ENCODE measurements at places on chromosomes 3 and 15. TPM values are rescaled to one million over a fixed set of nuclear protein-coding genes. Genes with fewer than 3 reads are reported as not detected.

Gene TBC1D5
- total RNA-seq = 48.1 TPM

DNA sequence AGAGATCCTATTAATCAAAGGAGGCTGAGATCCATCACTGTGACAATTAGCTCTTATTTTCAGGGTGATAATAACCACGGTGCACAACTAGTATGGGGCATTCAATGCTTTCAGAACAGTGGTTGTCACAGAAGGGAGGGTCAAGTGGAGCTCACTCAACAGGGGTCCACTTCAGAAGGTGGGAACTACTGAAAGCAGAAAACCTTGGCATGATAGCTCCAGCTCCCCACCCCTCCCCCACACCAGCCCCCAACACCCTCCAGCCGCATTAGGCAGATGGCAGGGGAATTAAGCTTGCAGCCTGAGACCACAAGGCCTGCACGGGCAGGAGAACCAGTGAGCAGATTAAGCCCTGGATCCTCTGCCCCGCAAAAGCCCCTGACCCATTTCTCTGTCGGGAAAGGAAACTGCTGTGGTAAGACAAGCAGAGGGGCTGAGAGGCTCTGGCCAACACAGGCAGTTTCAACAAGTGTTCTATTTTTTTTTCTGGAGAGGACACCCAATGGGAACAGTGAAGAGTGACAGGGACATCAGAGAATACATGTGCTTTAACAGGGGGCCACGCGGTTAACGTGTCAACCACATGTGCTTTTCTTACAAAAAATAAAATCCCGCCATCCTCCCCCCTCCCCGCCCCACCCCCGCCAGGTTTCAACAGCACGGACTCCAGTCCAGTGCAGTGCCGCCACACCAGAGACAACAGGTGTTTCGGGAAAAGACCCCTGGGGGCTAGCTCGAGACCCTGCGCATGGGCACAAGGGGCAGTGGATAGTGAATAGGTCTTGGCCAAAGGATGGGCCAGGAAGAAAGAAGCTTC, 997 bp downstream of the FYCO1 start:
- DNase-seq = peak; percentile 30

DNA sequence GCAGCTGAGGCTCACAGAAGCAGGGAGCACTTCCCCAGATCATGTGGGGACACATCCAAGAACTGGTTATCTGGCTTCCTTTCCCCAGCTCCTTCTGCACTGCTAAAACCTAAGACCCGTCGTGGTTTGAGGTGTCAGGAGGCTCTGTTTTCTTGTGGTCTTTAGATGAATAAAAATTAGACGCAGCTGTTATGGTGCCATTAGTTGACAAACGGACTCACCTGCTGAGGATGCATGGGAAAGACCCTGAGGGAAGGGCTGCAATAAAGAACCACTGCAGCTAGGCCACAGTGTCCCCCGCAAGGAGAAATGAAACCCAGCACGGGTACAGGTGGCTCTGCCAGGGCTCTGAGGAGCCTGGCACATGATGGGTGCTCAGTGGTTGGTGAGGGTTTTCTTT, 99.4 kb downstream of the IQSEC1 start:
- DNase-seq = no peak

Gene PRR20G
- not detected for total RNA-seq

GRCh38 chr15:28783873-28784272, 64.6 kb downstream of the GOLGA6L7 start:
- DNase-seq = no peak

DNA sequence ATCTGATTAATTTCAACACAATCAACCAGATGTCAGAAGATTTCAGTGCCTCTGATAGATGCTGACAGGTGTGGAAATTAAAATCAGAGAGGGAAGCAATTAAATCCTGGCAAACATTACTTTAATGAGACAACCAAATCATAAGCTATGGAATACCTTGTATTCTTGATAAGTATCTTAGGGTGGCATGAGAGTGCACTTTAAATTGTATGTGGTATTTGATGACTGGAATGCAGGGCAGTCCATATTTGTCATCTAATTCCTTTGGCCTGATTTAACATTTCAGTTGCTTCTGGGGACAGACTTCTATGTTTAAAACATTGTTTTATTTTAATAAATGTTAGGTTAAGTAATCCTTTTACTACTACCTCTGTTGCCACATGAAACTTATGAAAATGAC, 184.1 kb downstream of the LPP start:
- DNase-seq = no peak

- DNase-seq = no peak
These were observed 33.1 kb downstream of the RNU5B-1 start for GRCh38 chr15:65337436-65338070.

- no peak for DNase-seq
These were observed 75.6 kb downstream of the IQCH start for GRCh38 chr15:67329984-67330733.

- DNase-seq = no peak
These were observed 73.4 kb downstream of the CPN2 start for GRCh38 chr3:194277786-194278130.

Gene LMAN1L
- not detected for total RNA-seq

Gene DUOXA2
- total RNA-seq = not detected

GRCh38 chr3:120764206-120764605, 21.7 kb downstream of the GTF2E1 start:
- DNase-seq = no peak

- no peak for DNase-seq
These were observed 261.8 kb upstream of the DCBLD2 start for GRCh38 chr3:99163314-99163713.

Gene TGM4
- not detected for total RNA-seq

GRCh38 chr3:127387556-127388153, 99.8 kb upstream of the PRR20G start:
- no peak for DNase-seq

- no peak for DNase-seq
These were observed 92.8 kb downstream of the OCA2 start for GRCh38 chr15:28006116-28006905.

GRCh38 chr3:107221856-107222255, 155.4 kb upstream of the CCDC54 start:
- no peak for DNase-seq

- DNase-seq = peak; percentile 75
These were observed 2.6 kb downstream of the FAM43A start for GRCh38 chr3:194688200-194688740.

DNA sequence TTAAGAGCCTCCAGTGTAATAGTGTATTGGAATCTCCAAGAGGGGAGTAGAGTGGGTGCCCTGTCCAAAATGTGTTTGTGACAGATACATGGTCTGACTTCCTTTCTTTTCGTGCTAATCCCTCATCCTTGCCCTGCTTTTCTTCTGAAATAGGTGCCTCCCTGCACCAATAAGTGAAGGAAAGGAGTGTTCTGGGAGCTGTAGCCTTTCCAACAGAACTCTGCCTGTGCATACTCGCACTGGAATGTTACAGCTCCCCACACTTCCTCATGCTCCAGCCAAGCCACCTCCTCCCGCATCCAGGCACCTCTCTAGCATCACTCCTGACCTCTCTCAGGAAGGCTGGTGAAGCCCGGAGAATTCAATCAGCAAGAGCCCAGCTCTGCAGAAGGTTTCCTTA, 478.0 kb downstream of the GABRG3 start:
- DNase-seq = peak; percentile 9

- peak; percentile 27 for DNase-seq
These were observed 110.3 kb upstream of the SMAD3 start for GRCh38 chr15:66955001-66955516.

- DNase-seq = no peak
These were observed 88.9 kb downstream of the CLSTN2 start for GRCh38 chr3:140023616-140024530.

GRCh38 chr3:8278448-8278847, 223.2 kb upstream of the LMCD1 start:
- peak; percentile 39 for DNase-seq

DNA sequence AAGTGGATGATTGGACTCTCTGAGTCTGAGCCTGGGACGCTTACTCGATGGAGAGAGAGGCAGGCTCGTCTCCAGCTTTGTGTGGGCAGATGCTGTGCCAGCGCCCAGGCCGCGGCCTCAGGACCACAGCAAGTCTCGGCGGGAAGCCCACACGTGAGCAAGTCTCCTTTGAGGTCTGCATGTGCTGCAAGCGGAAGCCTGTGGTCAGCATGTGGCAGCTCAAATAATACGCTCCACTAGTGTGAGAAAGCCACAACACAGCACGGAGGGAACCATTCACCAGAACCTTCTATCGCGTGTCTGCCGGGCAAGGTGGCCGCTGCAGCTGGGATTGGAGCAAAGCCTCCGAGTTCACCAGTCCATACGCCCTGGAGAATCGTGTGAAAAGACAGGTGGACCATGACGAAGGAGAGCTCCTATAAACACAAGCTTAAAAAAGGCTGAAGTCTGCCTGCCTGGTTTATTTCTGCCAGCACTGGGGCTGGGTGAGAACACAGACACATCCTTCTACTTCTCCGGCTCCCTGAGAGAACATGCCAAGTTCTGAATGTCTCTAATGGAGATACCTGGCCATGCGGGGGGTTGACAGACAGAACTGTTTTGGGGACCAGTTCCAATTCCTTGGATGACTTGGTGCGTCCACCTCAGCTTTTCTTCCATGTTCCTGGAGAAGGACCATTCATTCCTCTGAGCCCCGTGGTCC, 82.0 kb upstream of the LRIG1 start:
- DNase-seq = no peak

- DNase-seq = no peak
These were observed 59.0 kb upstream of the PRR23E start for GRCh38 chr3:127133971-127134370.

DNA sequence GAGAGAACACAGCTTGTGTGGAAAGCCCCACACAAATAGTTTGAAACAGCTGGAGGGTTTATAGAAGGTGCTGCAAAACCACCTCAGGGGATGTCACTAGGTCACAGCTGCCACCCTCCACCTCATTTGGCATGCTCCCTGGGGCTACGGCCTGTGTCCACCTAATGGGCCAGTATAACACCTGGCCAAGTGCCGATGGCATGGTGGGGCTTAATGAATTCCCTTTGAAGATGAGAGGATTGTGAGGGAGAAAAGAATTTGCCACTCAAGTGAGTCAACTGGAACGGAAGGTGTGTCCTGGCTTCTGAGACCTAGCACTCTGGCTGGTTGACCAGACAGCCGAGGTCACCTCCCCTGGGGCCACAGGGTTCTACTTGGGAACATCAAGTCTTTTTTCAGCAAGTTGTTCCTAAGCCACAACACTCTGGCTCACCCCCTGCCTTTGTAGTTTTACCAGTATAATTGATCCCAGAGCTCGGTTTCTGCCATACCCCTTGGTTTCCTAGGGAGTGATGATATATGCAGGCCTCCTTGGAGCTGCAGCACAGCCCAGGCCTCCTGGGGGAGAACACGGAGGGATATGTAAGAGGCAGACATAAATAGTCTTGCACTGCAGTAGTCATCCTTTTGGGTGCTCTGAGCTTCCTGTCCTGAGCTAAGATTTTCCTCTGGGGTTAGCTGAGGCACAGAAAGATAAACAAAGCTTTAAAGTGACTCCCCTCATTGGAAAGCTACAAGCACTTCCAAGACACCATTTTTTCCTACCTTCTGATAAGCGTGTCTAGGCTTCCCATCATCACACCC, 178.2 kb upstream of the LPP start:
- DNase-seq = no peak

- DNase-seq = peak; percentile 8
These were observed 162.5 kb downstream of the WNT7A start for GRCh38 chr3:13717222-13717895.

DNA sequence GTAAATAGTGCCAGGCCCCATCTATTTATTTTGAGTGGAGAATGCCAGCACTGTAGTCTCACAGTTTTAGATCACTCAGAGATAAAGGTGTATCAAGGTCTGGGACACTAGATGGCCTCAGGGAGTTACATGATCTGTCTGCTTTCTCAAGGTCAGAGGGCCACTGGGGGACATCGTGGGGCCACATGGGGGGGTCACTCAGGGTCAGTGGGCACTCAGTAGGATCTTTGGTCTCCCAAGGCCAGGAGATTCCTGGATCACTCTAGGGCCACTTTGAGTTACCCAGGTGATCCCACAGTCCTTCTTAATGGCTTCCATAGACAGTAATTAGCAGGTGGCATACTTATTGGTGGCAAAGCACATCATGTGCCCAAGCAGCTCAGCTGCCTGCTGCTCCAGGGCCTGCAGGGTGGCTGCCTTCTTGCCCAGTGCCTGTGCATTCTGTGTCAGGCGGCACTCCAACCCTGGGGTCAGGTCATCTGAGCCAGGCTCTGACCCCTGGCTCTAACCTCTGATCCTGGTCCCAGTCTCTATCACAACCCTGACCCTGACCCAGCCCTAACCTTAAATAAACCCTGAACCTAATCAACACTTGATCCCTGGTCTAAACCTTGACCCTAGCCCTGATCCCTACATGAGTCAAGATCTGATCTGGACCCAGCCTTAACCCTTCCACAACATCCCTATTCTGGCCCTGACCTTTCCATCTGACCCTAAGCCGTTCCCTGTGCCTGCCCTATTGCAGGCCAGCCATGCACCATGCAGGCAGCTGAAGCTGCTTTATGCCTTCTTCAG, 1.8 kb upstream of the LAMB2 start:
- peak; percentile 27 for DNase-seq

- peak; percentile 17 for DNase-seq
These were observed 20.7 kb upstream of the KLF13 start for GRCh38 chr15:31305796-31306425.

DNA sequence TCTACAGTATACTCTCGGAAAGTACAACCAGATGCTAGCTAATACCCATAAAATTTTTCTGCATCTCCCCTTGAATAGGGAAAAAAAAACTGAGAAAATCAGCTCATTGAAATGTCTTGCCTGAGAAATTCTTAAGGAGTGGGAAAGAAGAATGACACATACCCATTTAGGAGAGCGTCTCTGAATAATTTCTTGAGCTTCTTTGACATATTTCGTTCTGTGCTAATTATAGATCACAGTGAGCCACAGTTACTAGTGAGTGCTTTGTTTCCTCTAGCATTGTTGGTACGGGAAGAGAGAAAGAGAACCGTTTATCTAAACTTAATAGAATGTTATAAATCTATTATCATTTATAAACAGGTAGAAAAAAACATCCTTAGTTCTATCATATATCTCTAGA, 588.4 kb downstream of the UNC13C start:
- DNase-seq = no peak

Gene CAV3
- total RNA-seq = not detected

GRCh38 chr3:144496141-144496835, 524.7 kb downstream of the DIPK2A start:
- no peak for DNase-seq

DNA sequence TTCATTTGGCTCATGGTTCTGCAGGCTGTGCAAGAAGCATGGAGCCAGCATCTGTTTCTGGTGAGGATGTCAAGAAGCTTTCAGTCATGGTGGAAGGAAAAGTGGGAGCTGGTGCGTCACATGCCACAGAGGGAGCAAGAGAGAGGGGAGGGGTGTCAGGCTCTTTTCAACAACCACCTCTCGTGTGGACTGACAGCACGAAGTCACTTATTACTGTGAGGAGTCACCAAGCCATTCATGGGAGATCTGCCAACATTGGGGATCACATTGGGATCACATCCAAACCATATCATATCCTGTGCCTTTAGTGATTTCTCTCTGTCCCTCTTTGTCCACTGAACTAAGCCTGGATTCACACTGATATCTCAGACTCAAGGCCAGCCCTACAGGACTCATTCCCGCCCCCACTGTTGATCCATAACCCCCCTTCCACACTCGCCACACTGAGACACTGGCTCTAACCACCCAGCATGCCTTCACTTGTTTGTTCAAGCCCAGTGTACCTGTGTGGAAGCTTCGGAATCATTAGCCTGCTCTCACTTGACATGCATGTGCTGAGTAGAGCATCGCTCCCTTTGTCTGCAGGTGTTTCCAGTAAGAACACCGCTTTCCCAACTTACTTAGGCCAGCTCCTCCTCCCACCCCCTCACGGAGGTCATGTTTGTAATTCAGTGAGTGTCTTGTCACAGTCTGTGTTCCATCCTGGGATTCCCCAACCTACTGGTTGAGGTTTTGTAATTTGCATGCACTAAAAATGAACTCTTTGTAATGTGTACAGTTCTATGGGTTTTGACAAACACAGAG, 132.2 kb downstream of the KLF13 start:
- no peak for DNase-seq

All from GM23338 (cell line).